Glomerular endothelial cell (primary cell): ENCODE measurements at places on chromosomes 11 and 22. TPM values are rescaled to one million over a fixed set of nuclear protein-coding genes. Genes with fewer than 3 reads are reported as not detected.

BTG4 gene
- not detected in 2 replicates for total RNA-seq

FLRT1 gene
- total RNA-seq = not detected in 2 replicates

GALNT18 gene
- 21.4 and 101 TPM in 2 replicates for total RNA-seq

PPM1F gene
- 202 and 208 TPM in 2 replicates for total RNA-seq

AMOTL1 gene
- 57.1 and 59.3 TPM in 2 replicates for total RNA-seq

PCNX3 gene
- total RNA-seq = 51.0 and 67.8 TPM in 2 replicates

TUBA8 gene
- total RNA-seq = 0.19 and 1.8 TPM in 2 replicates

ABCG4 gene
- 0.29 and 1.2 TPM in 2 replicates for total RNA-seq

FERMT3 gene
- 31.7 and 38.9 TPM in 2 replicates for total RNA-seq

ELMOD1 gene
- not detected in 2 replicates for total RNA-seq

TRIM48 gene
- total RNA-seq = not detected in 2 replicates

TMEM258 gene
- 57.6 and 76.3 TPM in 2 replicates for total RNA-seq

LRRN4CL gene
- total RNA-seq = not detected in 2 replicates

ZP1 gene
- not detected in 2 replicates for total RNA-seq
